ENCODE measurements at places on chromosomes 3 and 15. TPM values are rescaled to one million over a fixed set of nuclear protein-coding genes. Genes with fewer than 3 reads are reported as not detected.

MITF gene
- 4.6 TPM for total RNA-seq

LRRN1 gene
- 0.17 TPM for total RNA-seq

TEX9 gene
- total RNA-seq, result 1.0 TPM

SLC9A9 gene
- total RNA-seq, result 4.5 TPM

OSBPL10 gene
- 8.2 TPM for total RNA-seq

PRRT3 gene
- total RNA-seq, result 3.2 TPM

MESP1 gene
- 0.45 TPM for total RNA-seq

PLSCR4 gene
- total RNA-seq, result 4.6 TPM

AMT gene
- total RNA-seq, result 2.5 TPM

MST1R gene
- 0.50 TPM for total RNA-seq

UBXN7 gene
- total RNA-seq, result 6.1 TPM

OR5K2 gene
- not detected for total RNA-seq

GOLGA8R gene
- total RNA-seq, result 0.30 TPM

Data from bronchus fibroblast of lung (primary cell).